Activated CD4-positive, CD25-positive, alpha-beta regulatory T cell treated with anti-CD3 and anti-CD28 coated beads, Interleukin-2, amount 50 U/mL, for 24 hours (primary cell): ENCODE measurements at places on chromosomes 2 and 18.

DNA sequence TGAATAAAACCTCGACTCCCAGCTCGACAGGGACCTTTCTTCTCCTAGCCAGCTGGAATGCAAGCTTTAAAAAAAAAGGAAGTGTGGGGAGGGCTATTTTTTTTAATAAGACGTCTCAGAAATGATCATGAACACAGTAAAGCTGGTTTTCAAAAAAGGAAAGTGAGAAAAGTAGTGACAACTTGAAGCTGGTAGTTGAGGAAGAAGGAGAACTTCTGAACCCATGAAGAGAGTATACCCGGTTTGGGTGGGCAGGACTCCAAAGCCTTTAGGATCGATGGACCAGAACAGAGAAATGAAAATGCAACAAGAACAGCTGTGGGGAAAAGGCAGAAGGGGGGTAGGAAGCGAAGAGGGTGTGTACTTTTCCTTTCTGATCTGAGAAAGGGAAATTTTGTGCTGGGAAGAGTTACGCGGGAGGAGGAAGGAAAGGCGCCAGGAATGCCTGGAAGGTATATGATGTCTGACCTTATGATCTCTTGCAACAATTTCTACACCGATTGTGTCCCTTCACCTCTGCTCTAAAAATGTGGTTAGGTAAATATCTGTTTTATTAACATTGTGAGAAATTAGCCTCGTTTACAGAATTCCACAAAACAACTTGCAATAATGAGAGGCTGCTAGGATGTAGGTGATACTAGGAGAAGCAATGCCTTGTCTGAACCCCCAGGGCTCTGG is 22.6 kb upstream of the CYP1B1 start:
- ATAC-seq: no peak

GRCh38 chr2:179677077-179677688 is 184.2 kb downstream of the ZNF385B start:
- no peak for ATAC-seq

- no peak for ATAC-seq
Measured at GRCh38 chr2:28030600-28030999, 140.1 kb downstream of the BABAM2 start.

GRCh38 chr2:2869553-2869952 is 508.1 kb downstream of the EIPR1 start:
- ATAC-seq: no peak

DNA sequence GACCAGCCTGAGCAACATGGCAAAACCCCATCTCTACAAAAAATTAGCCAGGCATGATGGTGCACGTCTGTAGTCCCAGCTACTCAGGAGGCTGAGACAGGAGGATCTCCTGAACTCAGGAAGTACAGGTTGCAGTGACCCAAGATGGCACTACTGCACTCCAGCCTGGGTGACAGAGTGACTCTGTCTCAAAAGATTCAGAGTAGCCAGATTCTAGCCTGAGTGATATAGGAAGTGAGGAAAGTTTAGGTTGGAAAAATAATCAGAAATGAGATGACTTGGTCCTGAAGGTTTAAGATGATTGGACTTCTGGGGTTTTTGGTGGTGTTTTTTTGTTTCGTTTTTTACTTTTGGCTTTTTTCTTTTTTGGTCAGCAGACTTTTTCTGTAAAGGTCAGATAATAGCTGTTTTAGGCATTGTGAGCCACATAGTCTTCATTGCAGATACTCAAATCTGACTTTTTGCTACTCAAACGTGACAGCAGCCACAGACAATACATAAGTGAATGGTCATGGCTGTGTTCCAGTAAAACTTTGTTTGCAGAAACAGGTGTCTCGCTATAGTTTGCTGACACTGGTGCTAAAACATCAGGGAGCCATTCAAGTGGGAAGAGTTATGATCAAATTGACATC is 104.1 kb upstream of the UBXN4 start:
- ATAC-seq: no peak

- ATAC-seq: no peak
Measured at GRCh38 chr2:237535385-237536082, 30.8 kb upstream of the PRLH start.

DNA sequence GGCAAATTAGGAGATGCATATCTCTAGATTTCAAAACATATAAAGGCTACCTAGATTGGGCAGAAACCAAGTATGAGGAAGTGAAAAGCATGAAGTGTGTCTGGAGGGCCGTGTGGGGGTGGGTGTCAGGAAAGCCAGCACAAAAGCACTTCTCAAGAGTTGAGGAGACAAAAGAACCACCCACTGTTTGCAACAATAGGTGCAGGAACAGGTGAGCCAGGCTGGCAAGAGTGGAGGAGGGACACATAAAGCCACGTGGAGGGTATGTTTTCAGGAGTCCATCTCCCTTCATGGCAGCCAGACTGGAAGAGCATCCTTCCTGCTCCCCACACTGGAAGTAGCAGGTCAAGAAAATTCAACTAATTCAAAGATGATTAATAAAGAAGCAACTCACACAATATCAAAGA is 96.4 kb downstream of the CERS6 start:
- ATAC-seq: no peak

DNA sequence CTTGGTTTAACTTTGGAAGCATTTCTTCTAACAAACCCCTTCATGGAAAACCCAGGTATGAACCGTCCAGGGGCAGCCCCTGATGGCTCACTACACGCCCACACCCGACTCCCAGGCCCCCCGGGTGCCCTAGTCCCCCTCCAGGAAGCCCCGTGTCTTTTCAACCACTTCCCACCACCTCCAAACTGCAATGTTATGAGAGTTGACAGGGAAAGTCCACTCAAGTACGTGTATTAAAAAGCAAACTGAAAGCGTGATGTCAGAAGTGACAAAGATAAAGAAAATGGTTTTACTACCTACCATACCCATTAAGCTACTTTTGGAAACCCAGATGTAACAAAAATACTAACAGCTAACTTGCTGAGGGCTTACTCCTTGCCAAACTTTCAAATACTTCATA is 51.5 kb downstream of the L3MBTL4 start:
- ATAC-seq: no peak

DNA sequence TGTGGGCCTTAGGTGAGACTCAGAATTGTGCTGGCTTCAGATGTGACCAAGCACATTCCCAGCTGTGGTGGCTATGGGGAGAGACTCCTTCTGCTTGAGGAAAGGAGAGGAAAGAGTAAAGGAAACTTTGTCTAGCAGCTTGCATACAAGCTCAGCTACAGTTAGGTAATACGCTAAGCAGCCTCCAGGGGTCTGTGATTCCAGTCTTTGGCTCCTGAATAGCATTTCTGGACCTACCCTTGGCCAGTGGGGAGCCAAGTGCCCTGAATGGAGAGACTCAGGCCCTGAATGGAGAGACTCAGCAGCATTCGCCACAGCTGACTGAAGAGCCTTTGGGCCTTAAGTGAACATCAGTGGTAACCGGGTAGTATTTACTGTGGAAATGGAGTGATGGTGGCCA is 227.4 kb upstream of the CDH7 start:
- ATAC-seq: no peak

DNA sequence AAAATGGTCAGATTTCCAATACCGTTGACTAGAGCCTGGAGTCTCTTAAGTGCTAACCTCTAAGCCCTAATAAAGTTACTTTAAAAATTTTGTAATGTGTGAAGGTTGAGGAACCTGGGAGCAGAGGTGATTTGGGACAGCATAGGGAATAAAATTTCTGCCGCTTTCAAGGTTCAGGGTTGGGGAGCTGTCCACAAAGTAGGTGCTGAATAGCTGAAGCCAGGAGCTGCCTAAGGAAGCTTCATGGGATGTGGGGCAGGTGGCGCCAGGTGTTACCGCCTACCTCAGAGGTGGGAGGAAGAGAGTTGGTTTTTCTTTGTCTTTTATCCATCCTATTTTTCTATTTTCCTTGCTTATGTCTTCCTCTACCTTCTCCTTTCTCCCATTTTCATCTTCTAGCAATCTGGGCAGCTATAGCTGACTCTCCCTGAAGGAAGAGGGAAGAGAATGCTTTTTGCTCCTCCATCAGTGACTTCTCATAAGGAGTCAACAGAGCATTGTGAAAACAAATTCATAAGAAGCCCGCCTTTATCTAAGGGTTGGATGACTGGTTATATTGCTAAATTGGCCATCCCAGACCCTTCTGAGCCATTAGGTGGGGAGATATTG is 178.7 kb downstream of the CLIP4 start:
- ATAC-seq: no peak

- ATAC-seq: no peak
Measured at GRCh38 chr18:8627107-8627472, 17.9 kb downstream of the RAB12 start.

GRCh38 chr2:180578441-180578840 is 402.0 kb upstream of the UBE2E3 start:
- ATAC-seq: no peak
